ENCODE measurements at places on chromosomes 6 and 20.

GRCh38 chr20:64131406-64131805, 24.0 kb upstream of the NPBWR2 start:
- no peak for DNase-seq

GRCh38 chr6:56593801-56594318, 48.8 kb downstream of the DST start:
- no peak for DNase-seq

DNA sequence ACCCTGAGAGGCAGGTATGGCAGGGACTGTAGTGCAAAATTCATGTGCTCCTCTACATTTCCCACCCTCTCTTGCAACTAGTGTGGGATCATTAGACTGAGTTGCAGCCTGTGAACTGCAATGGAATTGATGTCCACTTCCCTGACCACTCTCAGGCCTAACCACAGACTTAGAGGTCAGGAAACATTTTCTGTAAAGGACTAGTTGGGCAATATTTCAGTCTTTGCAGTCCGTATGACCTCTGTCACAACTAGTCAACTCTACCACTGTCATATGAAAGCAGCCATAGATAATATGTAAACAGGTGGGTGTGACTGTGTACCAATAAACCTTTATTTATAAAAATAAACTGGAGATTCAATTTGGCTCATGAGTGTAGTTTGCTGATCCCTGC, 134.4 kb upstream of the TOP1 start:
- no peak for DNase-seq

DNA sequence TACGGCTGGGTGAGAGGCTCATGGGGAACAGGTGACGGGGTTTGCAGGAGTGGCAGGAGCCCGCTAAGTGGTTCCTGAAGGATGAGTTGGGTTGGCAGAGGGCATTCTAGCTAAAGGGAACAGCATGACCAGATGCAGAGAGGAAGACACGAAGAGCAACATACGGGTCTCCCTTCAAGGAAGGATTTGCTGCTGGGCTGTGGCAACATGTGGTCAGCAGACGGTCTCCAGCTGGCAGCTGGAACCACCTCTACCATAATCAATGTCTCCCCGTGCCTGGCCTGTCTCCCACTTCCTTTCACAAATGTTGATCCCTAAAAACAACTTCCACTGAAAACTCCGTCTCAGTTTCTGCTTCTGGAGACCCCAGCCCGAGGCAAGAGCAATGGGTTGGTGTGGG, 80.6 kb upstream of the SULF2 start:
- DNase-seq, result no peak

- DNase-seq, result no peak
Observed at GRCh38 chr20:10855778-10856177, 182.0 kb upstream of the JAG1 start.

DNA sequence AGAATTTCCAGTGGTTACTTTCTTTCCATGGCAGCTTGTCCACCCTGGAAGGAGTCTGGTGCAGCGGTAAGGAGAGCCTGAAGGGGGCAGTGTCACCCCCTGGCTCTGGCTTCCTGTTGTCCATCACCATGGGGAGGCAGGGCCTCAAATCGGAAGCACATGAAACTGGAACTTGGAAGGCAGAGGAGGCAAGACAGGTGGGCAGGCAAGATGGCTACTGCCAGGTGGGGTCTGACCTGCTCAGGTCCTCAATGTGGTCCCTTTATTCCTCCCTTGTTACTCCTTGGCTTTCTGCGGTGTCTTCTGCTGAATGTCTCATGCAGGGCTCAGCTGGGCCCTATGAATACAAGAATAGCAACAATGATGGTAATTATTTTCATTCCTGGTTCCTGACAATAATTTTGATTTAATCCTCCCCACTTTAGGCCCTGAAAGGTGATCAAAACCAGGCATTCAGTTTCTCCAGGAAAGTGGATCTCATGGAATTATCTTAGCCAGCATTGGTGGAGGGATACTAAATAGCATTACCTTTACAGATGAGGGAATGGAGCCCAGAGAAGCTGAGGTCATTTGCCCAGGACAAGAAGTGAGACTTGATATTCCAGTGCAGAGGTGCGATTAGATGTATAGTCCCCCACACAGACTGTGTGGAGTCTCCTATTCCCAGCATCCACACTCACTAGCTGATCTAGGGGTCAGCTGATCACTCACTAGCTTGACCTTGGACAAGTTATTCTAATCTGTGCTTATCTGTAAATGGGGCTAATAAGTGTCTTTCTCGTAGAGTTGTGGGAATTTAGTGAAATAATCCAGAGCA, 17.6 kb upstream of the SNAI1 start:
- DNase-seq, result no peak

GRCh38 chr6:125670568-125670967, 78.9 kb upstream of the HEY2 start:
- DNase-seq, result no peak

GRCh38 chr6:21597801-21598673, 4.5 kb downstream of the SOX4 start:
- DNase-seq, result no peak

GRCh38 chr6:3749977-3750316, 1.6 kb downstream of the PXDC1 start:
- DNase-seq, result no peak

DNA sequence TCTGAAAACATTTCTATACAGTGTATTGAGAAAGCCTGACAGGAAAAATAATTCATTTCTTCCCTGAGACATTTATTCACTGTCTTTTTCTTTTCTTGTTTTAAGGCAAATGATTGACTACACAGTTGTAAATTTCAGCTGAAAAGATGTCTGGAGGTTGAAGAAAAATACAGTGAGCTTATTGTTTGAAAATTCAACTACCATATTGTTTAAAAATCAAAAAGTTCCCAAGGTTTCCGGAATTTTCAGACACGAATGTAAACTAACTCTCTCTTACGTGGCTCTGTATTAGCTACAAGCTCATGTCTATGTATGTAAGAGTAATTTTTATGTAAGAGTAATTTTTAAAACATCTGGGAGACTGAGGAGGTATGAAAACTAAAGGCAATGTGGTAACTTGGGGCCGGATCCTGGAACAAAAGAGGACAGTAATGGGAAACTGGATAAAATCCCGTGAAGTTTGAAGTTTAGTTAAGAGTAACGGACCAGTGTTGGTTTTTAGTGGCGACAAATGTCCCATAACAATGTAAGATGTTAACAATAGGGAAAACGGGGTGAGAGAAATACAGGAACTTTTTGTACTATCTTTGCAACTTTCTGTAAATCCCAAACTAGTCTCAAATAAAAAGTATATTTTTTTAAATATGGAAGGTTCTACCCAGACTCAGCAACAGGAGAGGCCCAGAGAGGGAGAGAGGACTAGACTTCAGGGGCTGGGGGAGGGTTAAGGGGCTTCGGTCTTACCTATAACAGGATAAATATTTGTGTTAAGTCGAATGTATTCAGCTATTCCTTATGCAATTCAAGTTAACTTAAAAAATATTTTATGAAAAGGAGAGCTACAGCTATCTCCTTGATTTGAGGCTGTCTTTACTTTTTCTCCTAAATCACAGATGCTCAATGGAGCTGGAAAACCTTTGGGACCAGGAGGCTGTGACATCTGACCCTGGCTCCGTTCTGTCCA, 1.3 kb downstream of the PTGIS start:
- no peak for DNase-seq

- no peak for DNase-seq
Observed at GRCh38 chr6:5123296-5124143, 38.4 kb downstream of the PPP1R3G start.

DNA sequence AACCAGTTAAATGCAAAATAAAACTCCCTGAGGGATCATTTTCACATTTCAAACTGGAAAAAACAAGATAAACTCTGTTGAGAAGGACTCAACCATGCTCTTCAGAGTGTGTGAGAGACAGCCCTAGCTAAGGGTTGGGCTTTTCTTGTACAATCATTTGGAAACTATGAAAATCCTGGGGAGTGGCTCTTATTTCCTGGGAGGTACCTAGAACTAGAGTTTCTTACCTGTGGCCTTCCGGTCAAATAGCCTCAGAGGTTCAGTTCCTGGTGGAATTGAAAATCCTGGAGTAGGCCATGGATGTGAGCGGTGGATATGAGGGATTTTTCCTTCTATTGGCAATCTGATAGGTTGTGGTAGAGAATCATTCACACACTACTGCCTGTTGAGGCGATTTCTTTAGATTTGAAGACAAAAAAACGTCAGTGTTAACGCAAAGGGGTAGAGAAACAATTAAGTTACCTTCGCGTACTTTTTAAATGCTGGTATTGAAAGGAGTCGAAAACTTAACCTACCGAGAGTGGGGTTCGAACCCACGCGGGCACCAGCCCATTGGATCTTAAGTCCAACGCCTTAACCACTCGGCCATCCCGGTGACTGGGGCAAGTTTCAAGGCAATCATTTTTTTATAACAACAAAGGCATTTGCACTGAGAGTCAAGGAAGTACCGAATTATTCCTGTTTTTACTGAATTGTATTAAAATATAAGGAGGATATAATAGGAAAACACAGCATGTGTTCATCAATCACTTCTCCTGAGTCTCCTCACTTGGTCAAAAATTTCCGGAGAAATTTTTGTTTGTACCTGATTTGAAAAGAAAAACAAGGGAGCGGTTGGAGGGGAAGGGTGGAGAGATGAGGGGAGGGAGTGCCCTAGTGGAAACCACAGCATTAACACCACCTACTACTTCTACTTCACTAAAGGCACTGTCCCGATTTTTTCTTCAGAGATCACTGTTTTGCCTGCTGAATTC, 191.3 kb downstream of the OR2B2 start:
- DNase-seq, result no peak
